ENCODE measurements at places on chromosomes 4 and X. TPM values are rescaled to one million over a fixed set of nuclear protein-coding genes. Genes with fewer than 3 reads are reported as not detected.

GRCh38 chrX:108736509-108737479, at the start of gene IRS4:
Gene IRS4 (minus strand): TSS chrX:108736563.
- no peak for DNase-seq

GRCh38 chr4:76989391-76990061, 40.0 kb downstream of the SEPTIN11 start:
- DNase-seq, result no peak

DNA sequence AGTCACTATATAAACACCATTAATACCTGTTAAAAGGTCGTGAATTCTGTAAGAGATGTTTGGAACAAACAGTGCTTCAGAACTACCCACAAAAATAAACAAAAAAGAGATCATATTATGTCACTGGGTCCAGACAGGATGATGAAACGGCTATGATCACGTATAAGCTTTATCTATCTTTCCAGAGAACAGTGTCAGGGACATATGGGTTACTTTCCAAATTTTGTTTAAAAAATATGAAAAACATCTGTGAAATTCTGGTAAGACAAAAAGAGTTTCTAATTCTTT, 90.0 kb downstream of the SORBS2 start:
- DNase-seq, result no peak

- DNase-seq, result peak; percentile 6
Observed at GRCh38 chr4:40749717-40750460, at the start of gene NSUN7. Gene NSUN7 (plus strand): TSS chr4:40749955. CDS start chr4:40750694, 739 bp downstream.

DNA sequence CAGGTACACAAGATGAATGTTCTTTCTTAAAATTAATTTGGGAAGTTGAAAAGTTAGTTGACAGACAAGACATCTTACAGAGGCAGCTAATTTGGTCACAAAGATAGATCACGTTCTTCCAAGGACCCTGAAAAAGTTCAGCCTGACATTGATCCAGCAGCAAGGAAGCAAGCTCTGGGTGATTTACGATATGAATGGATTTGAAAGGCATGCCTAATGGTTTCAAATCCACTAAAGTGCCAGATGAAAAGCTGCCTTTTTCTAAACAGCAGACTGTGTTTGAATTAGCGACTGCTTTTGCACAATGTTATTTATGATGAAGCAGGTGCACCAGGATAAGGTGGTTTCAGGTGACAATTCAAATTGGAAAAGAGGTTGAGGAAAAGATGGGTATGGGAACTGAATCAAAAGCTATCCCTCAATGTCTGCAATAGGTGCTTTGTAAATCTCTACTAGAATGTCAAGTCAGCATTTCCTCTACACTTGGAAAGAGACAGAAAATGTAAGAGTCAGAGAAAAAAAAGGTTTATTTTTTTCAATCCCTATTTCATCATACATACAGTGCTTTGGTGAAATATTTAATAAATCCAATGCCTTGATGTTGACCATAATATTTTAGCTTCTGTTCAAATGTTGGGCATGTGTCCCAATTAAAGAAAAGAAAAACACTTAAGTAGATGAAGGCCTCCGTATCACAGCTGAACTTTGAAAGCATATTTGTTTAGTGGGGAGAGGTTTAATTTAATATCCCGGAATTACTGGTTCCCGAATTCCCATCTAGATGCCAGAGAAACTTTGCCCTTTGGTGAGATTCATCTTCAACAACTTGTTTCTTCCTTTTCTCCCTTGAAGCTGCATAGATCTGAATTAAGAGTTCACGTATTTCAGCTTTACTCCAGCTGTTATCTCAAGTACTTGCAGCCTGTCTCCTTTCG, 6.0 kb downstream of the RASGEF1B start:
- no peak for DNase-seq

SMR3B gene
- not detected for total RNA-seq

GRCh38 chr4:80812145-80812544, 218.4 kb upstream of the BMP3 start:
- no peak for DNase-seq

DNA sequence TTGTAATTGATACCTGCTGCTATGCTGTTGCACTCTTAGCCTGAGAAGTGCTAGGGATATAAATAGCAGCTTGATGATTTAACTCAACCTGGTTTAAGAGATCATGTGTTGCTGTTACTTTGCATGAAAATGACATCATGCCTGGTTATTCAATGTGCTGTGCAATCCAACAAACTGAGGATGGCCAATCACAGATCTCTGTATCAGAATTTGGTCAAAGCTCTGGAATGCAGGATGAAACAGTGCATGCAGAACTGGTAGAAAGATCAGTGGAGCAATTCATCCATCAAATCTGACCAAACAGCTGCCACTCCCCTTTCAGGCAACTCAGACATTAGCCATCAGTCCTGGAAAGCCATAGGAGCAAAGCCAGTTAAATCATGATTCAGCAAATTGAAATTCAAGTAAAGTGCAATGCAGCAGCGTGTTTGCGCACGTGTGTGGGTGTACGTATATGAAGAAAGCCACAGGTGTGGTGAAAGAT, 160.3 kb upstream of the RASGEF1B start:
- DNase-seq, result peak; percentile 23

- no peak for DNase-seq
Observed at GRCh38 chr4:112968451-112969159, 80.8 kb upstream of the ANK2 start.

ZMAT1 gene
- 0.19 TPM for total RNA-seq

DNA sequence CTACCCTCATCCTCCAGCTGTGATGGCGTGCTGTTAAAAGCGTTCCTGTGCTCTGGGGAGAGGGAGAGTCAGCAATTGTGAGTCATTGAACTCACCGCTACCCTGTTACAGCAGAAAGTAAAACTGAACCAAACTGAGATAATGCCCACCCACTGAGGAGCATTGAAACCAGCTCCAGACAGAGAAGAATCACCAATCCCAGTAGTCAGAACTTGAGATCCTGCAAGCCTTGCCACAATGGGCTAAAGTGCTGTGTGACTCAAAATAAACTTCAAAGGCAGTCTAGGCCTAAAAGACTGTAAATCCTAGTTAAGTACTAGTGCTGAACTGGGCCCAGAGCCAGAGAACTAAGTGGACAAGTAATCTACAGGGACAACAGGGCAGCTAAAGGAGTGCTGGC, 1394.2 kb upstream of the DIAPH2 start:
- no peak for DNase-seq

- DNase-seq, result no peak
Observed at GRCh38 chr4:58767598-58767997, 1657.4 kb upstream of the IGFBP7 start.

GRCh38 chr4:184620212-184620867, 28.9 kb downstream of the CASP3 start:
- DNase-seq, result no peak

DNA sequence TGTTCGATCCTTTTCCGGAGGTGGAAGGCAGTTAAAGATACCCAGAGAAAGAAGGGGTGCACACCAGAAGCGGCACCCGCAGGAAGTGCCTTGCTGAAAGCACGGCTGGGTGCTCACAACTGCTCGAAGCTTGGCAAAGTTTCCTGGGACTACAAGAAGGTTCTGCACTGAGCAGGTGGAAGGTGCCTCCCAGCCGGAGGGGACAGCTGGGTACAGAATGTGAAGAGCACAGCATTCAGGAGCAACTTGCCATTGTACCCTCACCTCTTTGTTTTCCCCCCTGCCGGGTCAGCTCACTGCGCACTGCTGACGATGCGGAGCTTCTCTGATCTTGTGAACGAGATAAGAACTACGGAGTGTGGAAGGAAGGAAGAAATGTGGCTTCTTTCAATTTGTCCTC, 289.2 kb downstream of the FBXW7 start:
- DNase-seq, result no peak

- DNase-seq, result no peak
Observed at GRCh38 chr4:181549576-181550188, 693.5 kb upstream of the TENM3 start.

RFC1 gene
- 36.4 TPM for total RNA-seq

- DNase-seq, result peak; percentile 56
Observed at GRCh38 chr4:76803522-76803921, 94.4 kb downstream of the SOWAHB start.

GRCh38 chr4:73904491-73904890, 35.3 kb downstream of the CXCL1 start:
- DNase-seq, result peak; percentile 62

DNA sequence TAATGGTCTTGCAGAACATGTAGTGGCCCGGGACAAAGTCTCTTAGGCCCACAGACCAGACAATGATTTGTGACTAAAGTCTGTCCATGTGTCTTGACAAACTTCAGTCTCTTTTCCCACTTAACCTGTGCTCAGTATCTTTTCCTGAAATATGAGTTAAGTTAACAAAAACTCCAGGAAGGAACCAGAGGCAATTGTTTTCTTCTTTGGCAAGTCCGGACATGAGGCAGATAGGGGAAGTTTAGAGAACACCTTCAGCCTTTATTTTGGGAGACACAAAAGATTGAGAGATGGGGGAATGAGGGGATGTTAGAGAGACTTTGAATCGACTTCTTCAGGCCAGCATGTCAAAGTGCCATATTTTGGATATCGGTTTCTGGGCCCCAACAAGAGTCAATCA, 80.2 kb upstream of the FRMPD4 start:
- no peak for DNase-seq

DNA sequence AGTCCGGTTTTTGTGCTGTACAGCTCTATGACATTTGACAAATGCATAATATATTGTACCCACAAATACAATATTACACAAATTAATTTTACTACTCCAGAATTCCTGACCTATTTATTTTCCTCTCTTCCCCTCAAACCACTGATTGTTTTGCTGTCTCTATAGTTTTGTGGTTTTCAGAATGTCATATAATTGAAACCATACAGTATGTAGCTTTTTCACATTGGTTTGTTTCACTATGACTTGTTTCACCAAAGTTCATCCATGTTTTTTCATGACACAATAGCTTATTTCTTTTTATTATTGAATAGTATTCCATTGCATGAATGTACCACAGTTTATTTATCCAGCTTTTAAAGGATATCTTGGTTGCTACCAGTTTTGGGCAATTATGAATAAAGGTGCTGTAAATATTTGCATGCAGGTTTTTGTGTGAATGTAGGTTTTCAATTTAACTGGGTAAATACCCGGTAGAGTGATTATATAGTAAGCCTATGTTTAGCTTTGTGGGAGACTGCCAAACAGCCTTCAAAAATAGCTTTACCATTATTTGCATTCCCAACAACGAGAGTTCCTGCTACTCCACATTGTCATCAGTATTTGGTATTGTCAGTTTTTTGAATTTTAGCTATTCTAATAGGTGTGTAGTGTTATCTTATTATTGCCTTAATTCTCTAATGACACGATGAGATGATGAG, 25.9 kb downstream of the RNF175 start:
- DNase-seq, result no peak

GRCh38 chrX:135425026-135425965, 3.6 kb downstream of the SMIM10L2A start:
- no peak for DNase-seq

SLC10A7 gene
- total RNA-seq, result 5.6 TPM

DNA sequence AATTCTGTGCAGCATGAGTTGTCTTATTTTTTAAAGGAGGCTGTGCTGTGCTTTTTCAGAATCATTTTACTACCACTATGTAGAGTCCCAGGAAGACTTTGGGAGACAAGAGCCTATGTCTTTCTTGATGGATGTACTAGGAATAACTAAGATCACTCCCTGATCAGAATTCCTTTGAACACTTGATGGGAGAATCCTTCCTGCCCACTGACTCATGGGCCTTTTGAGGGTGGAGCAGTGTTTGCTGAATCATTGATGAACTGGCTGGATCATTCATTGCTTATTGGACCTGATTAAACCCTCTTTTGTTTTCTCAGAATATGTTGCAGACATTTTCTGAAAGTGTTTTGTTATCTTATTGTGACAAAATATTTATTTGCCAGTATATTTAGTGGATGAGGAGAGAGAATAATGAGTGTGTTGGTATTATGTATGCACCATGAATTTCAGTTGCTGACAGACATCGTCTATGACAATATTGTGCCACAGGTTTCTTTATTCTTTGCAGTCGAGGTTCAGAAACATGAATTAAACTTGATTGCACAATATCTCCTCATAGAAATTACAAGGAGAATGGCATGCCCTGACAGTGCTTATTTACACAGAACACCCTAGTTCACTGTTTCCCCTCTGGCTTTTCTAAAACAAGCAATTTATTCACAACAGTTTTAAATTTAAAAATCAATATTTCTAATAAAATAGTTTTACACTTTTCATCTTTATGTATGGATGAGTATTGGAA, 36.3 kb downstream of the POU4F2 start:
- DNase-seq, result no peak

ZNF185 gene
- total RNA-seq, result 0.47 TPM

GRCh38 chr4:113052379-113052951, 3.0 kb downstream of the ANK2 start:
- DNase-seq, result peak; percentile 89

DNA sequence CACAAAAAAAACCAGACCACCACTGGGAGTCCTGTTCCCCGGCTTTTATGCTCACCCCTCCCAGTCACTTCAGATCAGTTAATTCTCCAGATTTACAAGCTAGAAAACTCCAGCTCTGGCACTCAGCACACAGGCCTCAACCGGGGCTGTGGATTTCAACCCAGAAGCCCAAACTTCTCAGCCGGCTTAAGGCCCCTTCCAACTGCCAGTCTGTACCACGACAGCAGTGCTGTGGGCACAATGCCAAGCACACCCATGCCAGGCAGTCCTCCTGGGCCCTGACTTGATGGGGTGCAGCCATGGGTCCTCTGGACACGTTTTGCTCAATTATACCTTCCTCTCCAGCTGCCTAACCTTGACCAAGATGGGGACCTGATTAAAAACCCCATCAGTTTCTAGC, 12.2 kb downstream of the SOD3 start:
- DNase-seq, result no peak

ARMCX1 gene
- total RNA-seq, result 135 TPM

- no peak for DNase-seq
Observed at GRCh38 chr4:64409300-64409699, at the start of gene TECRL. Gene TECRL (minus strand): TSS chr4:64409450. CDS start chr4:64409351, 99 bp downstream.

DNA sequence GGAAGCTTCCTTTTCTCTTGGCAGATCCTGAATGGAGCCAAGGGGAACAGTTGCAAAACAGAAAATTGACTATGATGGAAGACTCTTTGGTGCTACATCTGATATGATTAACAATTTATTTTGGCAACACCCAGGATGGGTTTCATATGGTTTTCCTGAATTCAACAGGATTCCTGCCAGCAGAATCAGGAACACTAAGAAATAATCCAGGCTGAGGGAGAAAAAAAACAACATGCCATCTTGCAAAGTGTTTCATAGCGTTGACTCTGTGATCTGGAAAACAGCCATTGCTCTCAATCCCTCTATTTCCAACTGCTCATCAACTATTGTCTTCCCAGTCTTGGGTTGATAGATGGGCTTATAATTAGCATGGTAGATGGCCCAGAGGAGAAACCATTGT, 303.8 kb upstream of the KLF3 start:
- no peak for DNase-seq

- DNase-seq, result no peak
Observed at GRCh38 chr4:39521253-39521919, 5.9 kb downstream of the UGDH start.

IBSP gene
- total RNA-seq, result not detected
